ENCODE measurements at places on chromosomes 1 and 21. TPM values are rescaled to one million over a fixed set of nuclear protein-coding genes. Genes with fewer than 3 reads are reported as not detected.

GRCh38 chr1:89640440-89640839 is 7.5 kb downstream of the LRRC8C start:
- DNase-seq = no peak

DNA sequence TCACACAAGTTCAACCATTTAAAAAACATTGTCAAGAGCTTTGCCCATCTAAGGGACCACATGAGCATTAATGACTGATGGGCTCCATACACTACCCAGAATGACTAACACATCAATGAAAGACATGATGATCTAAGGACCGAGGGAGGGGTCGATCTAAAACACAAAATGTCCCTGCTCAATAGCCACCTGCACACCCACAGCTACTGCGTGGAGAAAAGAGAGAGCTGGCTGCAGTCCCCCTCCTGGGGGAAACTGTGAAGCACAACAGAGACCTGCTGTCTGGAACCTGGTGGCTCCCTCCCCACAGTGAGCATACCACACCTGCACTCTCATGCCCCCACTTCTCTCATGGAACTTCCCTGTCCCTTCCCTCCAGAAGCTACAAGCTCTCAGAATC is 130.1 kb upstream of the ERG start:
- no peak for DNase-seq

DNA sequence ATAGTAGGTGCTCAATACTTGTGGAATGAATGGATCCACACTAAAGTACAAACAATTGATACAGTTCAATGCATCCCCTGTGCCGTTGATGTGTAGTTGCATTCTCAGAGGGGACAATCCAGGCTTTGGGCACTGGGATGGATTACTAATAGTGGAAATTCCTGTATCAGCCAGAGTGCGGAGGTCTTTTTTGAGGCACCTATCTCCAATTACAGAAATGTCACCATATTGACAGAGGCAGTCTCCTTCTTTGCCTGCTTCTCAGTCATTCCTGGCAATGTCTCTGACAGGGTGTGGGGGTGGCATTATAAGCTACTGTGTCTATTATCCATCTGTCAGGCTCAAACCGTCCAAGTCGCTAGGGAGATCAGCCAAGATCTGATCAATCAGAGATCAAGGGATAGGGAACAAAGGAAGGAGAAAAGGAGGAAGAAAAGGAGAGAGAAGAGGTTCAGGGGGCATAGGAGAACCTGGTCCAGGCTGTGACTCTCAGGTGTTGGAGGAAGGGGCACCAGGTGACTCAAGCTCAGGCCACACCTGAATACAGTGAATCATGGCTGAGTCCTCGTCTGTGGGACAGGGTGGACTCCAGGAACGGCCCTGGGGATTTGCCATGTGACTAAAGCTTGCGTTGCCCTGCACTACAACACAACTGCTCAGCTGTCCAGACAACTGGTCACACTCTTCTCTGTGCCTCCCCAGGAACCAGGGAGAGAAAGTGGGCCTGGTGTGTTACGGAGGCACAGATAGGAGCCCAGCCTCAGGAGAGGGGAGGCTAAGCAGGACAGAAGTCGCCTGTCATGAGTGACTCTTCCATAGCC is 3.4 kb upstream of the LAMB3 start:
- DNase-seq = no peak

DNA sequence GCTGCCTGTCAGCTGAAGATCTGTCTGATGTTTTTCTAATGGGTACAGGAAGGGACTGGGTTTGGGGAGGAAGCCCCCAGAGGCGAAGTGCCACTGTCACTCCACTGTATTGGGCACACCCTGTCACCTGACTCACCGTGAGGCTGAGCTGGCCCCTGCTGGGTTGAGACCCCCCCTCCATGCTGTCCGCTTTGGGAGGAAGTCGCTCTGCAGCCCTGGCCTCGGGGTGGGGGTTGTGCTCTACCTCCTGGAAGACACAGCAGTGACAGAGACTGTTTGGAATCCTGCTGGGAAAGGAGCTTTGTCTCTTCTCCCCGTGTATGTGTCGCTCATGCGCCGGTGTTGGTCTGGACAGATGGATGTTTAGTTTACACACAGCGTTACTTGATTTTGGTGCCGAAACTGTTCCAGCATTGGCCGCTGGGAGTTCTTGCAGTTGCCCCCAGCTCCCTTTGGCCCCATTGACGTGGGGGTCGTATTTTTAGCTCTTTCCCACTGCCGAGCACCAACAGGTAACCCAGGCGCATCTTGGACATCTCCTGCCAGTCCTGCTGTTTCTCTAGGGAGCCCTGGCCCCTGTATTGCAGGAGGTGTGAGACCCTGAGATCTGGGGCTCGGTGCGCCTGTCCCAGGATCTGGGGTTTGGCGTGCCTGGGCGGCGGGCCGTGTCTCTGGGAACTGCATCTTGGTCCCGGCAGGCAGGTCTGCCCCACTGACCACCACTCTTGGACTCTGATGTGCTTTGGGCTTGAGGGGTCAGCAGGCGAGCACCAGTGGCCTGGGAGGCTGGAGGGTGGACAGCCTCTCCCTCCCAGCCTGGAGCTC is 30.3 kb downstream of the SLX9 start:
- no peak for DNase-seq

The ATP1A1 gene
- total RNA-seq = 69.9 TPM

- DNase-seq = no peak
Measured at GRCh38 chr1:19735440-19736127, 64.1 kb downstream of the TMCO4 start.

DNA sequence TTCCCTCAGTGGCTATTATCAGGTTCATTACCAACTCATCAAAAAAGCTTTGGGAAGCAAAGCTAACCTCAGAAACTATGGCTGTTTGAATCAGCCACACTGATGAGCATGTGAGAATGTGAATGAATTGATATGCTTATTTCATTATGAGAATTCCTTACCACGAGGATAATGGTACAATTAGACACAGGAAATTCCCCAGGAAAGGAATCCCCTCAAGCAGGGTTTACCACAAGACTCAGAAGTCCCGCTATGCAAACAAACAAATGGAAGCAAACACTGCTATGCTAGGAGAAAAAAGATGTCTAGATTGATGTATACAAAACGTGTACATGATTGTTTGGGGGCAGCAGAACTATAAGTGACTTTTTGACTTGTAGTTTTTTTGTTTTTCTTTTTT is 205.0 kb downstream of the HMCN1 start:
- no peak for DNase-seq

GRCh38 chr1:243388276-243388675 is 132.4 kb downstream of the SDCCAG8 start:
- DNase-seq = no peak

GRCh38 chr1:107264561-107264960 is 123.7 kb downstream of the NTNG1 start:
- no peak for DNase-seq

The CYP2J2 gene
- 0.36 TPM for total RNA-seq

The CLDN17 gene
- total RNA-seq = not detected

DNA sequence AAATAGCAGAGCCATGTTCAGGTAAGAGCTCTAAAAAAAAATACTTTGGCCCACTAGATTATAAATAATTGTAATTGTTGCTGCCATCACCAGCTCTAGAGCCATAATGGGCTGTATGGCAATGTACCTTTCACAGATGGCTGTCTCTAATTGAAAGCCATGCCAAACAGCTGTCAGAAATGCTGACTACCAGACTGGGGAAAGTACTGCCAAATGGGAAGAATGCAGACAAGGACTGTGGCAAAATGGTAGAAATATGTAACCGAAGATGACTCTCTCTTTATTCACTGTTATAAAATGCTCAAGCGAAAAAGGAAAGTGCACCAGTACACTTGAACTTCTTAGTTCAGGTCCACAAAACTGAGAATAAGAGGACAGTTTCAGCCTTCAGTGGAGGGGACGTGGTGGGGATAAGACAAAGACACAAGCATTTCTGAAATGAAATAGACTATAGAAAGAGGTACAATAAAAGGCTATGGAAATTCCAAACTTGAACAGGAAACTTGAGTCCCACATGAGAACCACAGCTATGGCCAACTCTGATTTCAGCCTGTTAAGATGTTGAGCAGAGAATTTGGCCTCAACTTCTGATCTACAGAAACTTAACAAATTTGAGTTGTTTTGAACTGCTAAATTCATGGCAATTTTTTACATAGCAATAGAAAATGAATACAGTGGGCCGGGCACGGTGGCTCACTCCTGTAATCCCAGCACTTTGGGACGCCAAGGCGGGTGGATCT is 46.5 kb upstream of the LPGAT1 start:
- DNase-seq = no peak

DNA sequence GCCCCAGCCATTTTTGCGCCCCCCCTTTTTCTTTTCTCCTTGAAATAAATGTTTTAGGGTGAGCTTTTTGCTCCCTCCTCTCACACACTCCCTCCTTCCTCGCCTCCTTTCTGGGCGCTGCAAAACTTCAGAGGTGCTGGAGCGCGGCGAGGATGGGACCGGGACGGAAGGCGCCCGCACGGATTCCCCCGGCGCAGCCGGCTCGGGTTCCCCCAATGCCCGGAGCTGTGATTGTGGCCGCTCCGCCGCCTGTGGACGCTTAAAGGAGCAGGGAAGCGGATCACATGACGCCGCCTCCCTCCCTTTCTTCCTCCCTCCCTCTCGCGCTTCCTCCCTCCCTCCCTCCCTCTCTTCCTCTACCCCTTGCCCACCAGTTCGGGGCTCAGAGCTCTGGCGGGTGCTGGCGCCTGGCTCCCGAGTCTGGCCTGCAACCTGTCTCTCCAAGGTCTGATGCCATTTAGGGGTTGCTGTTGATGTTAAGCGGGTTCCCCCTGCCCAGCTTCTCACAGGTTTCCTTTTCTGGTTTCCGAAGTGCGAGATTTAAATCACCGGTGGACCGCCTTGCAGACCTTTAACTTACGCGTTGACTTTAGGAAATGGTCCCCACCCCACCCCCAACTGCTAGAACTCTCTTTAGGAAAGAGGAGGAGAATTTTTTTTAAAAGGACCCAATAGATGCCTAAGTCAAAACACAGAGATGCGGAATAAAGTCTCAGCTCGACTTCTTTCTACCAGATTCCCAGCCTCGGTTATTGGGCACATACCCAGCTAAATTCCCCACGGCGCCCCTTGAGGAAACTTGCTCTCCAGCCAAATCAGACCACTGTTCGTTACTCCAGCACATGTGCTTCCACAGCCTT is at the start of gene WLS:
TSS of gene WLS (minus strand) at position 235 of the 860 bp plus-strand sequence. CDS start at position 11, 224 bp downstream.
- peak; percentile 31 for DNase-seq

DNA sequence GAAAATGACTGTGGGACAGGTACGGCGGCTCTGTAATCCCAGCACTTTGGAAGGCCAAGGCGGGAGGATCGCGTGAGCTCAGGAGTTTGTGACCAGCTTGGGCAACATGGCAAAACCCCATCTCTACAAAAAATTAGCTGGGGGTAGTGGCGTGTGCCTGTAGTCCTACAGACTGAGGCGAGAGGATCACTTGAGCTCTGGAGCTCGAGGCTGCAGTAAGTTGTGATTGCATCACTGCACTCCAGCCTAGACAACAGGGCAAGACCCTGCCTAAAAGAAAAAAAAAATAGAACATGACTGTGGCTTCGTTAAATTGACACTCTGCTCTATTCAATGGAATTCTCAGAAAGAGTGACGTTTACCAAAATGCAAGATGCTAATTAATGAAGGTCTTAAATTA is 3.9 kb upstream of the DBT start:
- no peak for DNase-seq

DNA sequence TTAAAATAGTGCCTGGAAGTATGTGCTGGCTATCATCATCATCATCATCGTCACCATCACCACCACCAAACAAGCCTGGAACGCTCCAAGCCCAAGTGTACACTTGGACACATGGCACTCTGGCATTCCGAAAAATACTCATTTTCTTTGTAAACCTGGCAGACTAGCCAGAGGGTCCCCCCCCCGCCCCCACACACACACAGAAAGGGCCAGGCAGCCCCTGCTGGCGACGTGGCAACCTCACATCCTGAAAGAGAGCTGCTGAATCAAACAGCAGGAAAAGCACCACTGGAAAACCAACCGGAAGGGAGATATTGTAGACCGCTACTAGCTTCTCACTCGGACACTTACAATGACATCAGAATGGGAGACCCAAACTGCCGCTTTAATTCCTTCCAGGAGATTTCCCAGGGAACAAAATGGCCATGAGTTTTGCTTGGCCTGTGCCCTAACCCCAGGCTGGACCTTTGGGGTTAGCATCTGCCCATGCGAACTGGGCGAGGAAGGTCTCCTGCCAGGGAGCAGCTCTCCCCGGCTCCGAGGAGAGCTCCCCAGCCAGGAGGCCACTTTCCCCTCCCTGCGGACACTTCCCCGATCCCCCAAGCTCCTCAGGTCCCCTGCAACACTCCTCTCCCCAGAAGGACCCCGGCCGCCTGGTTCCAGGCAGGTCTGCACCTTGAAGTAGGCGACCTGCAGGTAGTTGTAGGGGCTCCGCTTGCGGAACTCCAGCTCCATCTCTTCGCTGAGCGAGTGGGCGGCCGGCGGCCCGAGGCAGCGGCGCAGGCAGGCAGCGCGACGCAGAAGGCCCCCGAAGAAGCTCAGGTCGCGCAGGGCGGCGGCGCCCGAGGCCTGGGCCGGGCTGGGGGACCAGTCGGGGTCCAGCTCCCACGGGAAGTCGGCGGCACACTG is 742 bp downstream of the P3H1 start:
- peak; percentile 27 for DNase-seq

DNA sequence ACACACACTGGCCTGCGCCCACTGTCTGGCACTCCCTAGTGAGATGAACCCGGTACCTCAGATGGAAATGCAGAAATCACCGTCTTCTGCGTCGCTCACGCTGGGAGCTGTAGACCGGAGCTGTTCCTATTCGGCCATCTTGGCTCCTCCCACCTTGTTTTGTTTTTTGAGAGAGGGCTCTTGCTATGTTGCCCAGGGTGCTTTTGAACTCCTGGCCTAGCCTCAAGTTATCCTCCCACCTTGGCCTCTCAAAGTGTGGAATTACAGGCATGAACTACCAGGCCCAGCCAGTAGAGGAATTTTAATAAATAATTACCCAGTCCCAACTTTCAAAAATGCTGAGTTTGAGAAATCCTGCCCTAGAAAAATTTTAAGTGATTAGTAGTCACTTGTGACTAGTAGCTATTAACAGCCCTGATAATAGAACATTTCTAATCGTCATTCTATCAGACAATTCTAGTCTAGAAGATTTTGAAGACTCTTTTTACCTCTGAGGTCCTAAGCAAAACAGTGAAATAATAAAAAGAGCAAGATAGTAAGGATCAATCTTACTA is 30.9 kb upstream of the SLC35D1 start:
- DNase-seq = no peak

DNA sequence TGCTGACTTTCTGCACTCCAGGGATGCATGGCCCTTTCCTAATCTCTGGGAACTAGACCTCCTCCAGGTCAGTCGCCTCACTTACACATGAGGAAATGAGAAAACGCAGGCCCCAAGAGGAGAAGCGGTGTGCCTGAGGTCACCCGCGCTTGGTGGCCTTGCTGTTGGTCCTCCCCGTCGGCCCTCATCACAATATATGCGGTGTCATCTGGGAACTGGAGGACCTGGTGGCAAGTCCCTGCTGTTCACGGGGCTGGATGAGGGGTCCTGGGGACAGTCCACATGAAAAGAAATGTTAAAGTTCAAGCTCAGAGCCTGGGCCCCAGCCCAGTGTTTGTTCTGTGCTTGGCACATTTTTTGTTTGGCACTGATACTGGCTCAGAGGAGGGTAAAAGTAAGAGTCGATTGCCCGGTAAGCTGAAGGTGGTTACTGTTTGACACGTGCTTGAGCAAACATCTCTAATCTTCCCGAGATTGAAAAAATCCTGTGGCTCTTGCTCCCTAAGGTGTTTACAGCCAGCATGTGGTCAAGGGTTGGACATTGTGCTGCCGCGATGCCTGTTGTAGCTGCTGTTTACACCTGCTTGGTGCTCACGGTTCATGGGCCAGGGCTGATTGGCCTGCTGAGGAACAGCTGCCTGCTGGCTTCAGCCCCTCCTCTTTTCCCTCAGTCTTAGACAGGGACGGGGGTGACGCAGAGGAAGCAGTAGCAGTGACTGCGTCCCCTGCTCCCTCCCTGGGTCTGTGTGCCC is 5.2 kb downstream of the COQ8A start:
- no peak for DNase-seq

All from cerebellum (tissue), 4 donors.